Bone marrow (tissue), 2 donors: ENCODE measurements at places on chromosomes 2 and 18.
A peak's percentile ranks its signal among the peaks of the same experiment; 100 is the strongest.

GRCh38 chr18:23819001-23819400, 129.7 kb downstream of the LAMA3 start:
- no peak for DNase-seq

GRCh38 chr2:207935121-207935990, 90.0 kb downstream of the PLEKHM3 start:
- no peak for DNase-seq

GRCh38 chr2:155404433-155405002, 706.0 kb downstream of the KCNJ3 start:
- no peak for DNase-seq

DNA sequence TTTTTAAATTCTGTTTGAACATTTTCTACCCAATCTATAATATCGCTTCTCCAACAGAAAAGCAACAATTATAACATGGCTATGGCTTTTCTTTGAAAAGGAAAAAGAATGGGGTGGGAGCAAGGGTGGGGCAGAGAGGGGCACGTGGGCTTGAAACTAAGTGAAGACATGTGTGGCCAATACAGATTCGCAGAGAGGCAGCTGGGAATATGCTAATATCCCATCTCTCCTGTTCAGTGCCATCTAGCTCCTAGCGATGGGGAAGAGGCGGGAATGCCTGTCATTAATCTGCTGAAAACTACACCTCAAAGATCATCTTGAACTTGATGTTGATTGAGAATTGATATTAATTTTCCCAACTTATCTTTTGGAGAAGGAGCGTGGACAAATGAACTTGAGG, 65.5 kb upstream of the ITGA6 start:
- no peak for DNase-seq

GRCh38 chr2:181806039-181806392, 85.5 kb upstream of the ITPRID2 start:
- no peak for DNase-seq

DNA sequence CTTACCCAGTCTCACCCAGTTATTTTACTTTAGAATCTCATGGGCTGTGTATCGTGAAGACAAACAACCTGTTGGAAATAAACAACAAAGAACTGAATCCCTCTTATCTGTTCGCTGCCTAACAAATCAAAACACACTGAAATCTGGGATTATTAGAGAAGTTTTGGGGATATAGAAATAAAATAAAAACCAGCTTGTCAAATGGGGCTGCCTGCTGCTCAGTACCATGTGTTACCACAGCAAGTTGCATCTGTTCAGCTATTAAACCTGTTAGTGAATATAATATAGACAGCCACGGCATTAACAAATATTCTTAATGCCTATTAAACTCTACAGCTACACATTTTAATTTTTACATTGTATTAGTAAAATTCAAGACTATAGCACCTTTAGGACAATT, 810.8 kb downstream of the NRXN1 start:
- no peak for DNase-seq

GRCh38 chr2:109322641-109323040, 193.6 kb downstream of the SH3RF3 start:
- DNase-seq = no peak

DNA sequence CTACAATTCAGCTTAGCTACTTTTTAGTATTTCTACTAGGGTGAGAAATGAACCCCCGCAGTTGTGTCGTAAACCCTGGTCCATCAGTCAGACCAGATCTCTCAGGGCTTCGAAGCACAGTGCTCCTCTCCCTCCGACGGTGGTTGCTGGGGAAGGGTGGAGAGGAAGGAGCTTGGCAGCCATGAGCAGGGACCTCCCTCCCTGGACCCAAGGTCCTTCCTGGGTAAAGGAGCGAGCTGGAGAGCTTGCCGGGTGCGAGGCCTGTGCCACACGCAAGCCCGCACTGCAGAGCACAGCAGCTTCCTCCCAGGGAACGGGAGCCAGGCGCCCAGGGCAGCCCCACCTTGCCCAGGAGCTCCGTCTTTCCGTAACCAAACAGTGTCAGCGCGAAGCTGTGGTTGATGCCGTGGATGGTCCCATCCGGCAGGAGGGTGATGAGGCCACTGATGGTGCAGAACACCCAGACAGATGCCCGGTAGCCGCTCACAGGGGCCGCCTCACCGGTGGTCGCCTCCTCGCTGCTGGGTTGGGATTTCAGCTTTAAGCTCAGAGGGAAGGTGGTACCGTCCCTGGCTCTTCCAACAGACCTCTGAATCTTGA, 12.5 kb downstream of the PASK start:
- no peak for DNase-seq

- DNase-seq = no peak
Measured at GRCh38 chr2:241818943-241819270, 9.9 kb downstream of the NEU4 start.

GRCh38 chr2:206993396-206993911, 54.1 kb downstream of the CPO start:
- no peak for DNase-seq

- DNase-seq = no peak
Measured at GRCh38 chr2:161570424-161571050, 53.7 kb upstream of the SLC4A10 start.

GRCh38 chr2:54966165-54966832, 84.0 kb downstream of the RTN4 start:
- no peak for DNase-seq

GRCh38 chr2:78439122-78439521, 586.4 kb upstream of the REG3G start:
- no peak for DNase-seq

GRCh38 chr18:10705786-10706185, 180.0 kb downstream of the NAPG start:
- DNase-seq = no peak

GRCh38 chr18:50855976-50856757, 22.8 kb upstream of the ME2 start:
- no peak for DNase-seq

DNA sequence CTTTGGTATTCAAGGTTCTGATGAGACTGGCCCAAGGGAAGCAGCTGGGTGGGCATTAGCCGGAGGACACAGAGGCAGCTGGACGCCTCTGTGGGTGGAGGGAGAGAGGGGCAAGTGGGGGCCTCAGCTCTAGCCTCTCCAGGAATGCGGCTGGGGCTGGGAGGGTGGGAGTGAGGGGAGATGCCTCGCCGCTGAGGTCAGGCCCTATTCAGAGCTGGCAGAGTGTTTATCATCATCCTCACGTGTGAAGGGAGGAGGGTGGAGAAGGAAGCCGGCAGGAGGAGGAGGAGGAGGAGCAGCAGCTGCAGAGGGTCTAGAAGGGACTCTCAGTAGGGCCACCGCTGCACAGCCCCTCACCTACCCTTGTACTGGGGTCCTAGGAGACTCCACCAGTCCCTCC, 43.1 kb downstream of the TNS1 start:
- no peak for DNase-seq

DNA sequence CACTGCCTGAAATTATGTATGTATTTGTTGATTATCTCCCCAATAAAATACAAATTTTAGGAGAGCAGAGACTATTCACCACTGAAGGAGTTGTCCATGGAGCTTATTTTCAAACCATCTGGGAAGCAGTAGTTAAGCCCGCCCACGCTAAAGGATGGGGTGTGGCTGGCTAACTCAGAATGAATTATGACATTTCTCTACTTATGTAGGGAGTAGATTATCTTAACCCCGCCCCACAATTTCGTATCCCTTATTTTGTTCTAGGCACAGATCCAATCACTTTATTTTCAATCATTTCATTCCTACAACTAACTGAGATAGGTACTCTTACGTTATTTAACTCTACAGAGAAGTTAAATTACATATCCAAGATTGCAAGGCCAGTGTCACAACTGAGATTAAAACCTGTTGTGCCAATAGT, 1.4 kb upstream of the LAPTM4A start:
- no peak for DNase-seq

DNA sequence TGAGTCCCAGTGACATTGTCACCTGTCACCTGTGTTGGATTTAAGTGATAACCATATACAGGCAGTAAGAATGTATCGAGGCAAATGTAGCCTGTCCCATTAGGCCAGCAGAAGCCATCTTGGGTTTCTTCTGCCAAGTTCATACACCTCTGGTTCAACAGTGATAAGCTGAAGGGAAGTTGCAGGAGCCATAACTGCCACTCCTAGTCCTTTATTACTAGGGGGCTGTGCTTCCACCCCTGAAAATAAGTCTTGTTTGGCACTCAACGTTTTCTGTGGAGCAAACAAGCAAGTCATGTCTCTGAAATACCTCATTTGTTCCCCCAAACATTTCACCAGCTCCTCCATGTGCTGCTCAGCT, 58.1 kb upstream of the ALPP start:
- no peak for DNase-seq

- no peak for DNase-seq
Measured at GRCh38 chr2:203835892-203836800, 31.4 kb upstream of the CTLA4 start.

- no peak for DNase-seq
Measured at GRCh38 chr2:108182489-108182888, 57.3 kb upstream of the SULT1C3 start.

GRCh38 chr2:197145471-197146056, 165.0 kb downstream of the ANKRD44 start:
- peak; percentile 97 for DNase-seq

DNA sequence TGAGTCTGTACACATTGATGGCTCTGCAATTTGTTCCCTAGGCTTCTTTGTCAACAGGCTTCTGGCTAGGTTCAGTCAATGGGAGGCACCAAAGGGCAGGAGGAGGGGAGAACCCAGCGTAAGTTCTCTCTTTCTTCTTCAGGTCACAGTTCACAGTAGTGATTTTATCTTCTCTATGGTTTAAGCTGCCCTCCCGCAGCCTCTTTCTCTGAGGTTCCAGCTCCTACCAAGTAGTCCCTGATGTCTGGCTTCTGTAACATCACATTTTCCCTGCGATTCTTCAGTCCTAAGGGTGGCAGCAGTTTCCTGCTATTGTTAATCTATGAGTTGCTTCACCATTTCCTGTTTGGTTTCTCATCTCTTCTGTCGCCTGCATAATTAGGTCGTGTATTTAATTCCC, 107.4 kb downstream of the CPO start:
- DNase-seq = peak; percentile 72

GRCh38 chr2:63553049-63553448, 35.2 kb downstream of the WDPCP start:
- no peak for DNase-seq

DNA sequence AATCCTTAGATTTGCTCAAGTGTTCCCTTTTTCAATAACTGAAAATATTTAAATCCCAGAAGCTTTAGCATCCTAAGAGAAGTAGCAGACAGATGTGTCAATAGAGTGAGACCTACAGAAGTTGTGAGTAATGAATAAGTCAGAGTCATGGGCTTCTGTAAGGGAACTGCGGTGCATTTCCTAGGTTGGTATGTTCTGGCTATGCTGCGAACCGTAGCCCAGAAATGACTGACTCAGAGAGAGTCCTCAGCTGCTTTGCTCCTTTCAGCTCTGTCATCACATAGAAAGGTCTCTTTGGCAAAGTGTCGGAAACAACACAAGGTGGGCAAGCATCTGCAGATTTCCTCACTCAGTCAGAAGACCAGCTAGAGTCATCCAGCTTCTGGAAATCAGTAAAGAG, 297.1 kb downstream of the ARHGAP15 start:
- no peak for DNase-seq

DNA sequence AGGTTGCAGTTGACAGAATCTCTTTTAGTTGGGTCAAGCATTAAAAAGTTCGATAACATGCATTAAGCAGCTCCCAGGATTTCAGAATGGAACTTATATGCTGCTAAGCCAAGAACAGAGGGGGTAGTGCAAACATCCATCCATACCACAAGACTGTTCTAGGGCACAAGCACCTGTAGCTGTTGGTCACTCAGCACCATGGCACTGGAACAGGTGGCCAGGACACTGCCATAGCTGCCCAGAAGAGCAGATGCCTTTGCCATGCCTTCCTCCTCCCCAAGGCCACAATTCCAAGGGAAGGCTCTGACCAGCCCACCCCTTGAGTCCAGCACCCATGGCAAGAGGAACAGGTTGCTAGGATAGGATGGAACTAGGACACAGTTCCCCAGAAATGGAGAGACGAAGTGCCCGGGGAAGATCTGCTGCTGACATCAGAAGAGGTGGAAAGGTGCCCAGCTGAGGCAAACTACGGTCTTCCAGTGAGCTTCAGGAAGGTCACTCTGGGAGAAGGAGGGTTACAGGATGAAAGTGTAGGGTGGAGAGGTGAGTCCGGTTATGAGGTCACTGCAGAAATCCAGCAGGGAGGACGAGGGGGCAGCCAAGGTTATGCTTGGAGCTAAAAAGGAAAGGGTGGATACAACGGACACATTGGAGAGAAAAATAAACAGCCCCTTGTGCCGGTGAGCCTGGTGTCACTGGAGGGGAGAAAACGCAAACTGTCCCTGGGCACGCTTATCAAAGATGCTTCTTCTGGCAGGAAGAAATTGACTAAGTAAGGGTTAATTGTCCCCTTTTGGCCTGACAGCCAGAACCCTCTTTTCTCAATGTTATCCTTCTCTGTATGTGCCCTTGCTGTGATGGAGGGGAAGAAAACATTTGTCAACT, 41.9 kb downstream of the C1QL2 start:
- no peak for DNase-seq

- no peak for DNase-seq
Measured at GRCh38 chr2:101737478-101738255, 40.2 kb downstream of the MAP4K4 start.

DNA sequence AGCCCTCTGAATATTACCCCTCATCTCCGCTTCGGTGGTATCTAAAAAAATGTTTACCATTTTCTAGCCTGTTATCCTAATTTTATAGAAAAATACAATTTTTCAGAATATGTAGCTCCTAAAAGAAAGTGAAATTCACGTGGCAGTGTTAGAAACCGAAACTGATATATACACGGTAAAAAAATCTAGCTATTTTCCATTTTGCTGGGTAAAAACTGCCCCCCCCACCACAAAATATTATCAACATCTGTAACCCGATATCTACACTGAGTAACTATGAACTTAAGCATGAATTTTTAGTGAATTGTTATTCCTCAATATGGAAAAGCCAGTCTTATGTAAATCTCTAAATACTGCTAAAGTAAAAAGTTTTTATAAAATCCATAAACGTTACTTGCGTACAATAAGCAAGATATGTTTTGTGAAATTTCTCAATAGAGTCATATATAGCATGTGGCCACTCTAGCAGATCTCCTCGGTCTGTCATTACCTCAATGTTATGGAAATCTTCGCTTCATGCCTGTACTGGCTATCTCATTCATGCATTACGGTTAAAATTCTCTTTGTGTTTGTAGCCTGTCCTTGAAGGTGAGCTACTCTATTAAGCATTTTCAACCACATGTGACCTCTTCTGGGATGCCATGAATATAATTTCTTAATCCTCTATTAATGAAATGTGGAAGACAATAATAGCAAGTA, 524.2 kb downstream of the TRIB2 start:
- DNase-seq = no peak

DNA sequence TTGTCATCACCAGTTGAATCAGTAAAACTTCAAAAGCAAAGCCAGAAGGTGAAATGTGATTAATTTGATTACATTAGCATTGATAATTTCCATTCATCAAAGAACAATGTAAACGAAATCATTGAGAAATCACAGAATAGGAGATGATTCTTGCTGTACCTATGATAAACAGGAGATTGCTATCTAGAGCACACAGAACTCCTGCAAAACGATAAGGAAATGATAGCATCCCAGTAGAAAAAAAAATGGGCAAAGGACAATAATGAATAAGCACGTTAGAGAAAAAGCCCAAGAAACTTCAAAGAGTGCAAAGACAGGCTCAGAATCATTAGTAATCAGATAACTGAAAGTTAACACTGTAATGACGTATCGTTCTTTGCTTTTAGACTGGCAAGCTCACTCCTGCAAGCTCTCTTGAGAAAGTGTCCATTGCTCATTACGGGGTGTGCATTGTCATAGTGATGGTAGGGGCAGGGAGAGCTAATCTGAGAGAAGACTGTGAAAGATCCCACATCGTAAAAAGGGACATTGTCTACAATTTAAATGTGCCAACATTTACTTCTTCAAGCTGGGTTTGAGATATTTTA, 143.6 kb downstream of the SPP2 start:
- no peak for DNase-seq

- no peak for DNase-seq
Measured at GRCh38 chr2:167438206-167438605, 549.9 kb downstream of the XIRP2 start.
